ENCODE measurements at places on chromosomes 4 and X.

DNA sequence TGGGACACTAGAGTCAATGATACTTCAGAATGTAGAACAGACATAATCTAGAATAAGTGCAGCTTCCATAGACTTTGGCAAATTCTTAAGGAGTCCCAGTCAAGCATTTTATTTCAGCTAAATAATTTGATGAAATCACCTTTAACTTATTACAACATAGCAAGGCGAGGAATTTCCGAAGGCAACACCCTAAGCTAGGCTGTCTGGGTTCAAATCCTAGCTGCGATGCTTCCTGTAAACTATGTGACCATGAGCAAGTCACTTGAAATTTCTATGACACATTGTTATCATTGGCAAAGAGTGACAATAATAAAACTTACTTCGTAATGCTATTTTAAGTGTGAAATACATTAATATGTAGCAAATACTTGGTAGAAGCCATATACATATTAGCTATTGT, 679.1 kb downstream of the DMD start:
- no peak for DNase-seq

DNA sequence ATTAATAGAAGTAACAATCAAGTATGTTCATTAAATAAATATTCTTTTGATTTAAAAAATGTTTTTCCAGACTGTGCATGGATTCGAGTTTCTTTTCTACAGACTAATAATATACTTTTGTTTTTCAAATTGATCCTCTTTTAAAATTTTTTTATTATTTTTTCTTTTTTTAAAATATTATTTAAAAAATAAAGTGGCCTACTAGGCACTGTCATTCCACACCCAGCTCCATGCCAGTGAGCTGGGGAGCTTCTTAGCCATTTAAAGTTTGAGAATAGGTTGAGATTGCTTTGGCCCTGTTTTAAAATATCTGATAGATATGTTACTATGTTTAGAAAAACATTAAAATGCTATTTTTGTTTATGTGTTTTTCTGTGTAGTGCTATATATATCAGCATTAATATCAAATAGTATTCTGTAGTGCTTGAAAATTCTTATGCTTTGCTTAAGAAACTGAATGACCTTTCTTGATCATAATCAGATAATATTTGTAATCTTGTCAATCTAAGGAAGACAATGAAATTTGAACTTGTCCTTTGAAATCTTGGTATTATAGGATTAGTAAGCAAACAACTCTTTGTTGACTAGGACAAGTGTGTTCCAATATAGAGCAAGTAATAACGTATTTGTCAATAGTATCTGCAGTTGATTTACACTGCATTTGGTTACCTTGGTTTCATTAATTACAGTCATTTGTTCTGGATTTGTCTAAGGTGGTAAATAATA, 12.6 kb downstream of the PCDH10 start:
- DNase-seq, result no peak

DNA sequence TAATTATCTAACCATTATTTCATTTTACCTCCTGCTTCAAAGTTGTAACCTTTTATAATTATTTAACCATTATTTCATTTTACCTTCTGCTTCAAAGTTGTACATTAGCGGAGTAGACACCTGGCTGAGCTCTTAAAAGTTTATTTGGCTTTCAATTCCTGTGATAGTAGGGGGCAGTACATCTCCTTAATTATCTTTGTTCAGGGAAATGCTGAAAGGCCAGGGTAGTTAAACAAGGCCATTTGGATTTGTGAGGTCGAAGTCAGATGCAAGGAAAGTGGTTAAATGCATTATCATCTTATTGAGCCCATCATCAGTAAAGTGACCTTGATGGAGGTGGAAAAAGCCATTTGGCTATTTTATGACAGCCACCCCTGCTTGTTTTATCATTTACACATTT, 210.6 kb downstream of the TENM3 start:
- no peak for DNase-seq

DNA sequence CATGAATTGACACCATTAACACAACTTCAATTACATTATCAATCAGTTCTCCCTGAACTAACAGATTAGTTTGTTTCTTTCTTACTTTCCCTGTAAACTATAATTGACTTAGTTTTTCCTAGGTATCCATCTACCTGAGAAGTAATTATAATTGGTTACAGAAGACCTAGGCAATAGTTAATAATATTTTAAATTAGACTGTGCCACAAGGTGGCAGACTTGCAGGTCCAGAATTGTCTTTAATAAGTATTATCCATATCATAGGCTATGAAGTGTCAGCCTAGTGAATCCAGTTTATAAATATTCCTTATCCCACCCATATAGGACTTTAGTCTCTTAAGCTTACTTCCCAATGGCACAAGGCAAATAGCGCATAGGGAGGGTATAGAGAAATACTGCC, 48.9 kb upstream of the FAM47B start:
- DNase-seq, result no peak

GRCh38 chrX:10648614-10649013, 28.2 kb upstream of the MID1 start:
- DNase-seq, result no peak
